Foreskin keratinocyte (primary cell): ENCODE measurements at places on chromosomes 3 and 15. TPM values are rescaled to one million over a fixed set of nuclear protein-coding genes. Genes with fewer than 3 reads are reported as not detected.

EMC7 gene
- total RNA-seq: 47.2 and 51.8 TPM in 2 replicates

WDR72 gene
- not detected in 2 replicates for total RNA-seq

AGBL1 gene
- total RNA-seq: not detected in 2 replicates

ACVR2B gene
- 2.3 and 2.5 TPM in 2 replicates for total RNA-seq

PSMD6 gene
- 119 and 139 TPM in 2 replicates for total RNA-seq

SUCNR1 gene
- total RNA-seq: not detected in 2 replicates

CYP1A2 gene
- 0.04 TPM in 1 of 2 replicates, not detected in the other for total RNA-seq

TTLL13 gene
- 0.07 TPM in 1 of 2 replicates, not detected in the other for total RNA-seq

RASGRF1 gene
- 0.24 and 0.53 TPM in 2 replicates for total RNA-seq

P2RY13 gene
- not detected in 2 replicates for total RNA-seq

FETUB gene
- 0.07 TPM in 1 of 2 replicates, not detected in the other for total RNA-seq
